ENCODE measurements at places on chromosomes 2 and 18.

DNA sequence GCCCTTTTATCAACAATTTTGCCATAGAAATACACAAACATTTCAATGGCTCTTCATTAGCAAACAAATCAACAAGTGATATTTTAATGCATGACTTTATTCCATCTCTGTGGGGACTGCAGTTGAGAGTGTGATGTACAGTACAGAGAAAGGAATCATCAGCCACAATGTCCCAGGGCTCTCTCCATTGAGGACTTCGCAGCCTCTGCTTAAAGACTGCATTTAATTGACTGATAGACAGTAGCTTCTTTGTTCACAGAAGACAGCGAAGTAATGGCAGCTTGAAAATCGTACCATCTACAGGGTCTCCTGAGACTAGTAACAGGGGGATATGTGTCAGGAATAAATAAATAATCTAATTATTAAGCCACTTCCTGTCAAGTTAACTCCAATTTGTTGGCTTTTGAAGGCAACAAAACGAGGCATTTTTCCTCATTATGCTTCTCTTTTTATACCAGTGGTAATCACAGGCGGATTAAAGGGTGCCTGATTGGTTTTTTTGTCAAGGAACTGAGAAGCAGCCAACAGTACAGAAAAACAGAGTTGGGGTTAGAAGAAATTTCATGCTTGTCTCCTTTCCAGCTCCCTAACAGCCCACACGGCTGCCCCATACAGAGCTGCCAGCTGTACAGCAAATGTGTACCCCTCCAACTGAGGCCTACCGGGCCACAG is 164.3 kb downstream of the ZNF521 start:
- no peak for DNase-seq

- DNase-seq: no peak
Observed at GRCh38 chr18:72843743-72844142, 24.0 kb downstream of the NETO1 start.

- no peak for DNase-seq
Observed at GRCh38 chr2:71850306-71850801, 297.3 kb downstream of the CYP26B1 start.

- no peak for DNase-seq
Observed at GRCh38 chr18:39764873-39765272, 2190.2 kb upstream of the PIK3C3 start.

DNA sequence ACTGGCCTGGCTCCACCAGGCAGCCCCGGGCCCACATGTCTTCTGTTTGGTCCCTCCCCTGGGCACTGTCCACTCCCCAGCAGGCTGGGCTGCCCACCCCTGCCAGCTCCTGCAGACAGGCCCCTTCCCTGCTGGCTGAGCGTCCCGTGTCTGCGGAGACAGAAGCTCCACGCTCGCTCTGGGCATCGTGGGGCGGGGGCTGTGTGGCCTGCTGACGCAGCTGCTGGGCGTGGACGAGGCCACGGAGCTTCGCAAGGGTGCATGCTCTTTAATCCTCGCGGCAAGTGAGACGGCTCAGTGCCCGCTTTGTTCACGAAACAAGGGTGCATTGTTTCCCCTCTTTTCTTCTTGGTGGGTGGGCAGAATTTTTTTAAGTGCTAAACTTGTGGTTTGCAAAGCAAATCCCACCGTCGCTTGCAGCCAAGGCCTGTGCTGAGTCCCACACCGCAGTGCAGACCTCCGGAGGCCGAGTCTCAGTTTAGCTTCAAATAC is 132.8 kb upstream of the CTDP1 start:
- no peak for DNase-seq

- DNase-seq: no peak
Observed at GRCh38 chr2:187912950-187913349, 358.7 kb upstream of the TFPI start.

GRCh38 chr2:222427646-222428301 is 3.4 kb downstream of the SGPP2 start:
- DNase-seq: no peak

DNA sequence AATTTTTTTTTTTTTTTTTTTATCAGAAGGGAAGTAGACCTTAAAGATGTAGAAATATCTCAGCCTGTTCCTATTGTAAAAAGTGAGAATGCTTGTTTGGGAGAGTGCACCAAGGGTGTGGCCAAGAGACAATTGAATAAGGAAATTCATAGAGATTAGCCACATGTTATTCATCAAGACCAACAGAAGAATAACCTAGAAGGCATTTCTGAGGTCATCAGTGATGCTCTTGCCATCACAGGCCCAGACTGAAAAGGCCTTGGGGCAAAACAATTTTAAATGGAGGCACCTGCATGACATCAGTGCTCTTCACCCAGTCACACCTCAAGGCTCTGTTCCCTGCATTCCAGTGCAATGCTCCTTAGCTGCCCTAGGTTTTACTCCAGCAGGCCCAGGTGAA is 2043.3 kb upstream of the PIK3C3 start:
- DNase-seq: no peak

- no peak for DNase-seq
Observed at GRCh38 chr2:235416858-235417499, 76.9 kb upstream of the AGAP1 start.

DNA sequence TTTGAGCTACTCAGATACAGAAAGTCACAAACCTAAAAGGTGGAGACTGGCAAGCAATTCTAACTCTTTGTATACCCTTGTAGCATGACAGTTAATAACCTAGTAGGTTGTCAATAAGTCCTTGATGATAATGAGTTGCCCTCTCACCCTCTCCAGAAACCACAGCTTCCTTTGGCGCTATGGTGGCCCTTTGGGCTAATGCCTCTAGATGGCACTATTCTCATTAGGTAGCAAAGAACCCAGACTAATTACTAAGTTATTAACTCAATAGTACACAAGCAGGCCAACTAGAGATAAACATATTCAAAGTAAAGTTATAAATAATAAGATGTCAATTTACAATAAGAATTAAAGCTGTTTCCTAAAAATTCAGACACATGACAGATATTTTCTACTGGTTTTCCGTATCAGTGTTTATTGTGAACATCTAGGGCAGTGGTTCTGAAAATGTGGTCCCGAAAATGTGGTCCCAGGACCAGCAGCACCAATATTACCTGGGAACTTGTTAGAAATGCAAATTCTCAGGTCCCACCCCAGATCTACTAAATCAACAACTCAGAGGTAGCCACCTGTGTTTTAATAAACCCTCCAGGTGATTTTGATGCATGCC is 41.1 kb downstream of the LDAH start:
- no peak for DNase-seq

DNA sequence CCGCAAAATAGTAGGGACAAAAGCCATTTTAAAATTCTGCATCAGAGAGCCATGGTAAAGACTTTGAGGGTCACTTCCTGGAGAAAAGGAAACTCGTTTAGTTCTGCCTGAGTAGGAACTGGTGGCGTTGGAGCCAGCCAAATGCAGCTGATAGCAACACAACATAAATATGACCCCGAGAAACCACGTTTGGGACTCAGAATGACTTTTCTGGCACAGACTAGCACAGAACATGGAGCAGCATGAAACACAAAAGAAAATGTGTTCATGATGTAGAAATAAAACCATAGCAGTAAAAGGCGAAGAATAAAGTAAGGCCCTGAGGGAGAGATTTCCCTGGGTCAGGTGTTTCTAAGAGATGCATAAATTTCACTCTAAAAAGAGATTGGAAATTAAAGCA is 149.2 kb upstream of the KLHL29 start:
- DNase-seq: no peak

DNA sequence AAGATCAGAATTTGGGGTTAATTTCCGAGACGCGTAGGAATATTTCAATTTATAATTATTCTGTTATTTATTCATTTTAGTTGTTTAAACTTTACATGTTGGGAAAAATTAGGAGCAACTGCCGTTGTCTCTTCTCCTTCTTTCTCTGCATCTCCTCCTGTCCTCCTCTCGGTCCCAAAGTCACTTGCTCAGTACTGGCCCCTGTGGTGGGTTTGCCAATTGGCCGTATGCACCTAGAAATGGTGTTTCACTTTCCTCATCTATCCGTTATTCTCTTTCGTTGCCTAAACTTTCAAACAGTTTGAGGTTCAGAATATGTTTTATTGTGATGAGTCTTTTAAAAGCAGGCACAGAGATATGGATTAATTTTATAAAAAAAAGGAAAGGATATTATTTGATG is 517.9 kb downstream of the PLCL1 start:
- DNase-seq: no peak

- DNase-seq: no peak
Observed at GRCh38 chr2:46097714-46098480, 199.3 kb upstream of the EPAS1 start.

DNA sequence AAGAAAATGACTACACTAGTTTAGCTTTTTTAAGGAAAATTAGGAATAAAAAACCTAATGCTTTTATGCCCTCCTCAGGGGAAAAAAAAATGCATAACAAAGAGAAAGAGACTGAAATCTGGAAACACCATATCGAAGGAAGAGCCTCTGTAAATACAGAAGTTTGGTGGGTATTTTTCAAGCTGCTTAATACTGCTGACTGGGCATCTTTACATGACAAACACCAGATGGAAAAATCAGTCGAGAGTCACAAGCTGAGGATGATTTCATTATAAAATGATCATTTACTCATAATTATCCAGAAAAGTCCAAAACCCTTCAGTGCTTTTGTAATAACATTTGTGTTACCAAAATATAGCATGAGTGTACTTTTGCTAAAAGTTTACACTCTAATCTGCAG is 1600.7 kb upstream of the ACVR2A start:
- DNase-seq: no peak

DNA sequence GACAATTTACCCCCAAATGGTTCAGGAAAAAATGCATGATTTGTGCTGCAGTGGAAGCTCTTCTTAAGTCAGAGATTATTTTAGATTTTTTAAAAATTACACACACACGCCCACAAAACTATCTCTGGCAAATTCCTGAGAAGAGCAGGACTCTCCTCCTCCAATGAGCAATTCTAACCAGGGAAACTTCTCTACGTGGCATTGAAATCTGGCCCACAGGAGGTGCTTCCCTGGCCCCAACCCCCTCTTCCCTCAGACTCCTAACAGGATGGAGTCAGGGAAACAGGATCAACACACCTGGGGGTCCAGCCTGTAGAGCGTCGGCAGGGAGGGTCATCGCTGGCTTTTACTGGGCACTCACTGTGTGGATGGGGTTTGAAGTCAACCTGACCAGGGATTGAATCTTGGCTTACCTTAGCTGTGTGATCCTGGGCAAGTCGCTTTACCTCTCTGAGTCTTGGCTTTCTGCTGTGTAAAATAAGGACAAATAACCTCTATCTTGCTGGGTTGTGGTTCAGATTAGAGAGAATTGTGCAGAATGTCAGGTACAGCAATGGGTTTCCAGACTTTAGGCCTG is 65.4 kb upstream of the ASAP2 start:
- no peak for DNase-seq

- peak; percentile 55 for DNase-seq
Observed at GRCh38 chr2:2328848-2329247, 2.2 kb downstream of the MYT1L start.

GRCh38 chr18:48913201-48913600 is 37.6 kb downstream of the SMAD7 start:
- DNase-seq: no peak

DNA sequence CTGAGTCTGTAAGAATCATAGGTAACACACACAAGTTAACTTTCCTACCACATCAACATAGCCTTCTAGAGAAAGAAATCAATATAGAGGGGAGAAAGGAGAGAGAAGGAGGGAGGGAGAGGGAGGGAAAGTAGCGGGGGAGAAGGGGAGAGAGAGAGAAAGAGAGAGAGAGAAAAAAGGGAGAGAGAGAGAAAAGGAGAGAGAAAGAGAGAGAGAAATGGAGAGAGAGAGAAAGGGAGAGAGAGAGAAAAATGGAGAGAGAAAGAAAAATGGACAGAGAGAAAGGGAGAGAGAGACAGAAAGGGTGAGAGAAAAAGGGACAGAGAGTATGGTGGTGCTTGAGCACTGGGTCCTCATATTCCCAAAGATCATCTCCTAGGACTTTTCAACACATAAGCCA is 591.7 kb downstream of the ZEB2 start:
- DNase-seq: no peak

- no peak for DNase-seq
Observed at GRCh38 chr2:28951910-28952835, 28.9 kb upstream of the TOGARAM2 start.

GRCh38 chr2:26299471-26300101 is 46.4 kb upstream of the SELENOI start:
- no peak for DNase-seq

DNA sequence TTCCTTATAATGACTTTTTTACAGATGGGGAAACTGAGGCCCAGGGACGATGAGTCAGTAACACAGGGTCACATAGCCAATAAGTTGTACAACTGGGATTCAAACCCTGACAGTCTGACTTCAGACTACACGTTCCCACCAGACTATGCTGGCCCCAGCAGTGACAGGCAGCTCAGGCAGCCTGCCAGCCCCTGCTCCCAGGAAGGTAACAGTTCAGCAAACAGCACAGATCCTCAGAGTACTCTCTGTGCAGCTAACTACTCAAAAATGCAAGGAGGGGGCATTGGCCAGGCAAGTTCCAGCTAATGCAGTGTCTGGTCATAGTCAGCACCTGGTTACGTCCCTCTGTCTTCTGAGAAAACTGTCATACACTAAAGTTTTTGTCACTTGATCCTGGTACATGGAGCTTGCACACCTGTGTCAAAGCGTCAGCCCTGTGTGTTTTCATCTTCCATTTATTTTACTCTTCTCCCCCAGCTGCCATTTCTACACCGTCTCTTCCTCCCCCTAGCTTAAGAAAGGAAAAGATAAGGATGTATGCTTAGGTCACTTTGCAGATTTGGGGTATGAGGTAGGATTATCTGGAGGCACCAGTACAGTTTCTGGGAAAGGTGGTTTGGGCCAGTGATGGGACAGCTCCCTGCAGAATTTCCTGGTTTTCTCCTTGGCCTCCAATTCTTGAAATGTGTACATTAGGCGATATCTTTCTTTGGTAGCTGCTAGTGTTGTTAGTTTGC is 4.5 kb downstream of the SMARCAL1 start:
- DNase-seq: no peak

DNA sequence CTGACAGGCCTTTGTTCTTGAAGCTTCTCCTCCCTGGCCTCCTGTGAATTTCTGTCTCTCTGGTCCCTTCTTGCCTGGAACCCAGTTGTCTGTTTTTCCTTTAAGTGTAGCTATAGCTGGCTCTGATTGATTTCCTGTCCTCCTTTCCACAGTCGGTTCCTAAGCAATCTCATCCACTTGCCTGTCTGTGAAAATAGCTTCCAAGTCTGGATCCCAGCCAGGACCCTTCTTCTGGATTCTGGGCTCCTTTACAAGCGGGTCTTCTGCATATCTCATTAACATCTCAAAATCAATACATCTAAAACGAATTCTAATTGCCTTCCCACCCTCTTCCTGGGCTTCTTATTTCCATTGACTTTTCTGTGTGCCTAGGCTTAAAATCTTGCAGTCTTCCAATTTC is 124.9 kb downstream of the DAW1 start:
- no peak for DNase-seq

GRCh38 chr2:106638043-106638442 is 150.9 kb downstream of the CD8B2 start:
- no peak for DNase-seq

DNA sequence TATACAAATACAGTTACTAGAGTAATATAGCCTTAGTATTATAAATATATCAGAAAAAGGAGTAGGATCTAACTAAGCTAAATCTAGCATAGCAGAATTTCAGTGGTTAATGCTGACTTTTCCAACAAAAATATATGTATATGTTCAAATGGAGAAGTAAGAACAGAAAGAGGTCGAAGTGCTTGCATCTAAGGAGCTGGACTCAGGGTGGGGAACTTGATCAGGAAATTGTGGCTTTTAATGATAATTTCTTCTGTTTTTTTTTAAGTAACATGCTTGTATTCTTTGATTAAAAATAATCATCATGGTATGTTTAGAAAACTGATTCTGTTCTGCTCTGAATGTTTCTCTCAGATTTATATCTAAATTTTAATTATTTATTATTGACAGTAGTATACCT is 327.1 kb downstream of the GALNT13 start:
- DNase-seq: no peak

Measured in progenitor cell of endocrine pancreas (in vitro differentiated cells).